ENCODE measurements at places on chromosomes 2 and 18. TPM values are rescaled to one million over a fixed set of nuclear protein-coding genes. Genes with fewer than 3 reads are reported as not detected.
A peak's percentile ranks its signal among the peaks of the same experiment; 100 is the strongest.

GRCh38 chr2:20167356-20167755, 57.6 kb downstream of the SDC1 start:
- no peak for DNase-seq

DNA sequence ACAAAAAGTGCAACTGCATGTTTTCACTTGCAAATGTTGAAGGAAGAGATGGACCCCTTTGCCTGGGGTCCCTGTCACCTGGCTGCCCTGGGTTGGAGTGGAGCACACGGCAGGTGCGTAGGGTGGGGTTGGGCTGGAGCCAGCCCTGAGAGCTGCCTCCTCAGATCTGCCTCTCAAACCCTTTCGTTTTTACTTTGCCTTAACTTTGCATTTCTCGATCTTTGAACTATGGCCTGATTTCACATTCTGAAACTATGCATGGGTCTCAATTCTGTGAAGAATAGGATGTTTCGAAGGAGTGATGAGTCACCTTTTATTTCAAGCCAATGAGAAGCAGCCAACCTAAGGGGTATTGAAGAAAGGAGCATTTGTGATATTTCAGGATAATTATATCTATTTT, 132.8 kb downstream of the ACOXL start:
- no peak for DNase-seq

GRCh38 chr2:97906307-97906706, 89.4 kb downstream of the TMEM131 start:
- no peak for DNase-seq

GRCh38 chr2:204477358-204477950, 67.8 kb upstream of the PARD3B start:
- DNase-seq, result no peak

GRCh38 chr2:149595056-149595963, 7.7 kb upstream of the MMADHC start:
- no peak for DNase-seq

DNA sequence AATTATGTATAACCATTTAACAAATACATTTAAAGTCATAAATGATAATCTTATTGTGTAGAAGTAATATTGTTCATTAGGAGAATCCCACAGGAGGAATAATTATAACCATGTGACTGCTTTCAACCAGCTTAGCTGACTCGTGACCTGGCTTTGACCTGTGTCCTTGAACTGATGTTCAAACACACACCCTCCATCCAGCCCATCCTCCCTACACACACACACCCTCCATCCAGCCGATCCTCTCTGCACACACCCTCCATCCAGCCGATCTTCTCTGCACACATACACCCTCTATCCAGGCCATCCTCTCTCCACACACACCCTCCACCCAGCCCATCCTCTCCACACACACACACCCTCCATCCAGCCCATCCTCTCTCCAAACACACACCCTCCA, 83.5 kb downstream of the EIPR1 start:
- DNase-seq, result no peak

DNA sequence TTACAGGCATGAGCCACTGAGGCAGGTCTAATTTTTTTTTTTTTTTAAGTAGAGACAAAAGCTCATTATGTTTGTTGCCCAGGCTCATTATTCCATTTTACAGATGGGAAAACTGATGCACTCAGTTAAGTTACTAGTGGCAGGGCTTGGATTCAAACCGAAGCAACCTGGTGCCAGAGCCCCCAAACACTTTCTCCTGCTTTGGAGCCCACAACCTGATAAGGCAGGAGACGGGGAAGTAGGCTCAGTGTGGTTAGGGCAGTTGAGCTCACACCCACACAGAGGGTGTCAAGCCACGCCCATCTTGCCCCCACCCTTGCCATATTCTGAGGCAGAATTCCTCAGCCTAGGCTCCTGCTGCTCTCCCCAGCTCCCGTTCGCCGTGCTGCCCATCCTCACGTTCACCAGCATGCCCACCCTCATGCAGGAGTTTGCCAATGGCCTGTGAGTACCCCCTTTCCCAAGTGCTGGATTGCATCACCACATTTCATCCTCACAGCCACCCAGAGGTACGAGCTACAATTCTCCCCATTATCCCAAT, 5.8 kb upstream of the CTDSP1 start:
- no peak for DNase-seq

GRCh38 chr2:188893972-188894371, 80.2 kb upstream of the COL3A1 start:
- no peak for DNase-seq

- DNase-seq, result no peak
Measured at GRCh38 chr2:37916512-37917082, 8.5 kb upstream of the RMDN2 start.

GRCh38 chr2:237472909-237473877, 13.9 kb upstream of the MLPH start:
- no peak for DNase-seq

- no peak for DNase-seq
Measured at GRCh38 chr2:9200633-9201015, 6.0 kb upstream of the ASAP2 start.

DNA sequence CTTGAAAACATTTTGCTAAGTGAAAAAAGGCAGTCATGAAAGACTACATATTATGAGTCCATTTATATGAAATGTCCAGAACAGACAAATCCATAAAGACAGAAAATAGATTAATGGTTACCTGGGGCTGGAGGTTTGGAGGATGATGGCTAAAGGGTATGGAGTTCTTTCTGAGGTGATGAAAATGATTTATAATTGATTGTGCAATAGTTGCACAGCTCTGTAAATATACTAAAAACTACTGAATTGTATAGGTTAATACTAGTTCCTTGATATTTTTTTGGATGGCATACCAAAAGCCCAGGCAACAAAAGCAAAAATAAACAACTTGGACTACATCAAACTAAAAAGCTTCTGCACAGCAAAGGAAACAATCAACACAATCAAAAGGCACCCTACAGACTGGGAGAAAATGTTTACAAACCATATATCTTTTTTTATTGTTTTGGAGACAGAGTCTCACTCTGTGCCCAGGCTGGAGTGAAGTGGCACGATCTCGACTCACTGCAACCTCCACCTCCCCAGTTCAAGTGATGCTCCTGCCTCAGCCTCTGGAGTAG, 21.5 kb downstream of the SOS1 start:
- no peak for DNase-seq

- DNase-seq, result peak; percentile 65
Measured at GRCh38 chr2:128313091-128313836, 5.4 kb downstream of the HS6ST1 start.

DNA sequence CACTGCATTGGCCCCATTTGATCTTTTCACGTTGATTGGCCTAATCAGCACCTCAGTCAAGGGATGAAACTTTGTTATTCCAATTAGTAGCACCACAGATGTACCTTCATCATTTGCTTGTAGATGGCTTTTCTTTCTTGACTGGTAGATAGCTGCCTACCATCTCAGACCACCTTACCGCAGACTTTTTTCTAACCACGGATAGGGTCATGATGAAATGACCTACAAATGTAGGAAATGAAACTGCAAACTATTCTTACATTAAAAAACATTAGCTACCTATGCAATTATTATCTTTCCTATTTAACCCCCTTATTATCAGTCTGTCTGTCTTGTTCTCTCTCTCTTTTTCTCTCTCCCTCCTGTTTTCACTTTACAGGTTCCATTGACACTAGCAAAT, 22.4 kb upstream of the SLC25A52 start:
- no peak for DNase-seq

AQP12A gene
- not detected for total RNA-seq

RBM43 gene
- 3.2 TPM for total RNA-seq

ABCG5 gene
- not detected for total RNA-seq

ALPI gene
- not detected for total RNA-seq

CCDC74B gene
- 34.5 TPM for total RNA-seq

PROM2 gene
- total RNA-seq, result 2.2 TPM
